ENCODE measurements at places on chromosomes 11 and 22.

- DNase-seq: no peak
Observed at GRCh38 chr11:108639146-108639545, 25.7 kb upstream of the DDX10 start.

GRCh38 chr11:18280438-18281045 lies 14.5 kb downstream of the SAA1 start:
- no peak for DNase-seq

GRCh38 chr11:125284245-125284850 lies 119.8 kb downstream of the PKNOX2 start:
- DNase-seq: no peak

GRCh38 chr11:11387207-11387606 lies 34.2 kb upstream of the CSNK2A3 start:
- DNase-seq: no peak

GRCh38 chr11:96315476-96315875 lies 27.5 kb downstream of the MAML2 start:
- no peak for DNase-seq

DNA sequence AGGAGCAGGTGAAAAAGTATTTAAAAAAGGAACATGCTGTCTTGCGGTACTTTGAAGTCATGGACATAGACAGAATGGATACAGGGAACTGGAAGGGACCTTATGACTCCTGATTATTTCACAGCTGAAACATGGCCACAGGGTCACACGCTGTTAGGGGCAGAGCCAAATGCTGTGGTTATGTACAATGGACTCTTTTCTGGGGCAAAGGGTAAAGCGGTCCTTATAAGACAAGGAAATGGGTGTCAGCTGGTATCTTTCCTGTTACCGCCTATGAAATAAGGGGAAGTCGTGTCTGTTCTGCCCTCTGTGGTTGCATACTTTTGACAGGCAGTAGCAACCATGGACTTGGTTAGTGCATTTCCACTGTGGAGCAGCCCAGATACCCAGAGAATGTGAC lies 12.8 kb upstream of the ST14 start:
- peak; percentile 51 for DNase-seq

- DNase-seq: no peak
Observed at GRCh38 chr11:123547180-123547579, 107.2 kb downstream of the SCN3B start.

DNA sequence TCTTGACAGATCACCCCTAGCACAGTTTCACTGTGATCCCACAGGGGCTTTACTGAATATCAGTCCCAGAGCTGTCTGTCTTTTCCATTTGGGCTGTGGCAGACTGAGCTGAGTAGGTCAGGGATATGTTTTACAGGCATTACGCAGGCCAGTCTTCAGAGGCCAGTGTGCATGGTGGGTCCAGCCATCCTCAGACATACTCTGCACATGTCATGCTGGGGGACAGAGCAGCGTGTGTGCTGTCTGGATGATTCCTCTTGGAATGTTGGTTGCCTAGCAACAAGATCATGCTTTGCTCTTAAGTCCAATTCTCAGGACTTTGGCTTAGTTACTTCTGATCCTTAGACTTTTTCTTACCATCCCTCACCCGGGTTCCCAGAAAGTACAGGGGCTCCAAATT lies 736.5 kb downstream of the DLG2 start:
- DNase-seq: no peak

- peak; percentile 28 for DNase-seq
Observed at GRCh38 chr22:18987765-18988164, 51.7 kb upstream of the PRODH start.

- DNase-seq: no peak
Observed at GRCh38 chr11:94638902-94639373, 71.8 kb downstream of the PIWIL4 start.

- no peak for DNase-seq
Observed at GRCh38 chr22:17938484-17938924, 85.9 kb downstream of the MICAL3 start.

DNA sequence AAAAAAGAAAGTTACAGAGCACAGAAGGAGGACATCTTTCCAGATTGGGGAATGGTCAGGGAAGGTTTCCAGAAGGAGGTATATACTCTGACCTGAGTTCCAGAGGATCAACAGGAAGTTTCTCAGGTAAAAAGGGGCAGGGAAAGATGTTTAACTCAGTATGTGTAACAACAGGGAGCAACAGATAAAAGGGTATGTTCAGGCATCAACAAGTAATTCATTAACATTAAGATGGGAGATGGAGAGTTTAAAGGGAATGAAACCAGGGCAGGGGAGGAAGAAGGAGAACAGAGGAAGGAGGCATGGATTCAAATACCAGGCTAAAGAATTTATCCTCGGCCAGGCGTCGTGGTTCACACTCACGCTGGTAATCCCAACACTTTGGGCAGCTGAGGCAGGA lies 2.5 kb upstream of the DENND5A start:
- DNase-seq: no peak

DNA sequence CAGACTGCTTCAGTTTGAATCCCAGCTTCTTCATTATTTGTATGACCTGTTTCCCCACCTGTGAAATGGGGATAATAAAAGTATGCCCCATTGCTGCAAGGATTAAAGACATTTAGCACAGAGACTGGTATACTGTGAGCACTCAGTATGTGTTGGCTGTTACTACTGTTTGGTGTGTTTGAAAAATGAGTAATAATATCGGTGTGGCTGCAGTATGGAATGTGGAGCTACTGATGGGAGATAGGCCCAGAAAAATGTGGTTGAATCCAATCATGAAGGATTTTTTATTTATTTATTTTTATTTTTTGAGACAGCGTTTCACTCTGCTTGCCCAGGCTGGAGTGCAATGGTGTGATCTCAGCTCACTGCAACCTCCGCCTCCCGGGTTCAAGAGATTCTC lies 9.1 kb upstream of the C1QTNF4 start:
- no peak for DNase-seq

GRCh38 chr11:101444164-101444563 lies 139.6 kb downstream of the TRPC6 start:
- peak; percentile 7 for DNase-seq

- no peak for DNase-seq
Observed at GRCh38 chr22:27636716-27637508, 164.6 kb downstream of the MN1 start.

DNA sequence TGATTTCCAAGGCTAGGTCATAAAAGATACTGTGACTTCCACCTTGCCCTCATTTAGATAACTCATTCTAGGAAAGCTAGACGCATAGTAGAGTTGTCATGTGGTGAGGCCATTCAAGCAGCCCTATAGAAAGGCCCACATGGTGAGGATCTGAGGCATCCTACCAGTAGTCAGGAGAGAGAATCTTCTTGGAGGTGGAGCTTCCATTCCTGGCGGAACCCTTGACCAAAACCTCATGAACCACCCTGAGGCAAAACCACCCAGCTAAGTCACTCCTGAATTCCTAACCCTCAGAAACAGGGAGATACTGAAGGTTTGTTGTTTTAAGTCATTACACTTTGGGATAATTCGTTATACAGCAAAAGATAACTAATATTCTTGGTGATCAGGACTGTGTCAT lies 2.9 kb upstream of the HDHD5 start:
- no peak for DNase-seq

DNA sequence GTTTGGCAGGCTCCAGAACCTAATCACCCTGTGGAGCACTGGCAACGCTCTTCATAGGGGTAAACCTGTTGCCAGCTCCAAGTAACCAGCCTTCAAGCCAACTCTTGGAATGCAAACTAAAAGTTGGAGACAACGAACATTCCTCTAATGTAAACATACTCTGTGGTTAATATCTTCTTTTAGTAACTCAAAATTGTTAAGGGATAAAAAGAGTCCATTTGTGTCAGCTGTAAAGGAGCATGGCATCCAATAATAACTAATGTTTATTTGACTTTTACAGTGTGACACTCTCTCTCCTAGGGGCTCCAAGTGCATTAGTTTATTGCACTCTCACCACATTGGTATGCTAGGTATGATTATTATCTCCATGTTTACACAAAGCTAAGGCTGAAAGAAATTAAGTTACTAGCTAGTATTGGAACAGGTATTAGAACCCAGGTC lies 31.0 kb upstream of the AMOTL1 start:
- no peak for DNase-seq

- DNase-seq: no peak
Observed at GRCh38 chr11:47332303-47332711, 20.2 kb downstream of the MYBPC3 start.

GRCh38 chr11:122375687-122376399 lies 259.8 kb upstream of the BLID start:
- DNase-seq: no peak

- DNase-seq: peak; percentile 86
Observed at GRCh38 chr22:39932918-39933649, 27.1 kb upstream of the TMA7B start.

- peak; percentile 40 for DNase-seq
Observed at GRCh38 chr11:14443638-14444037, 56.0 kb downstream of the COPB1 start.

DNA sequence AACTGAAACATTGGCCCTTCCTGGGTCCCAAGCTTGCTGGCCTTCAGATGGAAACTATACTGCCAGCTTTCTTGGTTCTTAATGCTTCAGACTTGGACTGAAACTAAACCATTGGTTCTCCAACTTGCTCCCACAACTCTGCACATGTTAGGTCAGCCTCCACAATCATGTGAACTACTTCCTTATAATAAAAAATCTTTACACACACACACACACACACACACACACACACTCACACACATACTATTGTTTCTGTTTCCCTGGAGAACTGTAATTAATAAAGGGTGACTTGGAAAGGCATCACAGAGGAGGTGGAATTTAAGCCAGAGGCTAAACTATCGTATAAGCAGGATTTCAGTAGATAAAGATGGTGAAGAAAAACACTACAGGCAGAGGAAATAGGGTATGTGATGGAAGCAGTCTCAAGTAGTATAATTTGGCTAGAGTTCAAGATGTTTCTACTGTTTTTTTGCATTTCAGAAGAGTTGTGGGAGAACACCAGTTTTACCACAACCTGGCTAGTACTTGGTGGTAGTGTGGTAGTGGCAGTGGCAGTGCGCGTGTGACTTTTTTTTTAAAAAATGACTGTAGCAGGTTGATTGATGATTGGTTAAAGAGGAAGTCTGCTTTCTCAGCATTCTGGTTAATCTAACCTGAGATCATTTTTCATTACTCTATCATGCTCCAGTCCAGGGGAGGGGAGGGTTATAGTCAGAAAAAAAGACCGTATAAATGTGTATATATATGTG lies 70.1 kb downstream of the PDE3B start:
- no peak for DNase-seq

- DNase-seq: no peak
Observed at GRCh38 chr11:64361659-64362058, 2.7 kb downstream of the RPS6KA4 start.

- no peak for DNase-seq
Observed at GRCh38 chr11:69054397-69055211, 5.9 kb downstream of the TPCN2 start.

- DNase-seq: no peak
Observed at GRCh38 chr11:123286761-123287160, 91.7 kb upstream of the CLMP start.

DNA sequence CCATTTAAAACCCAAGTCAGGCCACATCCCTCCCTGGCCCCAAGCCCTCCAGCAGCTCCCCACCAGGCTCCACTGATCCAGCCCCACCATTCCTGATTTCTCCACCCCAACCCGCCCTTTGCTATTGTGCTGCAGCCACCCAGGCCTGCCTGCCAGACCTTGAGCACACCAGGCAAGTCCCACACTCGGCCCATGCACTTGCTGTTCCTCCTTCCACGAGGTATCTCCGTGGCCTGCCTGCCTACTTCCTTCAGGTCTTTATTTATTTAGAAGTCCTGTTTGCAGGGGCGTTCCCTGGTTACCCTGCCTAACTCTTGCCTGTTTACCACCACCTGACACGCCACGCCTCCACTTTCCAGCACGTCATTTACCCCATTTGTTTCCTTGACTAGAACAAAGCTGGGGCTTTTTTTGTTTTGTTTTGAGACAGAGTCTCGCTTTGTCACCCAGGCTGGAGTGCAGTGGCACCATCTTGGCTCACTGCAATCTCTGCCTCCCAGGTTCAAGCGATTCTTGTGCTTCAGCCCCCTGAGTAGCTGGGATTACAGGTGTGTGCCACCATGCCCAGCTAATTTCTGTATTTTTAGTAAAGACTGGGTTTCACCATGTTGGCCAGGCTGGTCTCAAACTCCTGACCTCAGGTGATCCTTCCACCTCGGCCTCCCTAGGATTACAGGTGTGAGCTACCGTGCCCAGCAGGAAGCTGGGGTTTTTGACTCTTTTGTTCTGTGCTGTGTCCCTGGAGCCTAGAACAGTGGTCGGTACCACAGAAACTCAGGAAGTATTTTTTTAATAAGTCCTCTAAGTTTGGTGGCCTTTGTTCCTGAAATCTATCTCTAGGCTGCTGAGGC lies 6.7 kb downstream of the CENPM start:
- DNase-seq: peak; percentile 37

DNA sequence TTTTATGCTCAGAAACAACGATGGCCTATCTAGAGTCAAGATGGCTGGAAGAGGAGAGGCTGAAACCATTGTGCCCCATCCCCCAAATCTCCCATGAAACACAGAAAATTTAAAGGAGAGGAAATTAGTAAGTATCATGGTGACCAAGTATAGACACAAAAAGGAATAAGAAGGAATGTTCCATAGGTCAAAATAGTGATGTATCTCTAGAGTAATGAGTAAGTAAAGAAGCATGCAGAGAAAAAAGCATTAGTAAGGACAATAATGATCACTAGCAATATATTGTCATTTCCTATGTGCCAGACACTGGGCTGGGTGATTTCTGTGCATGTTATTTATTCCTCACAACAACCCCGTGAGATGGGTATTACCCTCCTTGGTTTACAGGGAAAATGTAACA lies 2.6 kb upstream of the SLC22A24 start:
- DNase-seq: no peak

DNA sequence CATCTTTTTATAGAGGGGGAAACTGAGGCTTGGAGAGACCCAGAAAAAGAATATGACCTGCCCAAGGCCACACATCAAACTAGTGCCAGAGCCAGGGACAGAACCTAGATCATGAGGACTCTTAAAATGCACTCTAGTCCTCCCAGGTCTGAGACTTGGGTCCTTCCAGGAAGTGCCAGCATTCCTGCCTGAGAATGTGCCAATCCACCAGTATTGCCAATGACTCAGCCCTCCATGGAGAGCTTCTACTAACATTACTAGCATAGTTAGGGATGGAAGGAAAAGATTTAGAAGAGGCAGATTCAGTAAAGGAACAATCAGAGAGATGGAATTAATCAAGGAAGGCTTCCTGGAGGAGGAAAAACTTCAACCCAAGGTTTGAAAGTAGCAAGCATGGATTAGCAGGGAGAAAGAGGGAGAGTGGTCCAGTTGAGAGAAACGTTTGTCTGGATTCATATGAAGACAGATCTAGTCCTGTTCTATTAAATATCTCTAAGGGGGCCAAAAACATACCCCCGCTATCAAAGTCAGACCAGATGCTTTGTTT lies 20.1 kb upstream of the SMIM35 start:
- no peak for DNase-seq

DNA sequence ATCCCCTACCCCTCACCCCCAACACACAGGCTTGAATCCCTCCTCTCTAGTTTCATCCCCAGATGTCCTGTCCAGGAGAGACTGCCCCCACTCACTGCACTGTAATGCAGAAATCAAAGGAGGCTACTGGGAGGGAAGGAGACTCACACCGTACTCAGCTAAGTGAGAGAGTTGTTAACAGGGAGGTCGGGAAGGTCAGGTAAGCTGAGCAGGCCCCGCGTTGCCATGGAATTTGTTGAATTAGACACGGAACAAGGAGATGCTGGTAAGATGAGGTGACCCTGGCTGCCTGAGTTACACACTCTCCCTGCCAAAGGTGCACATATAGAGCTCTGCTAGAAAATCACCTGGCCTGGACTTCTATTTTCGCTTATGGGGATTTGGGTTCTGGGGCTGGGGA lies 197.9 kb downstream of the NXPE2 start:
- no peak for DNase-seq

All from hematopoietic multipotent progenitor cell treated with erythropoietin and hydrocortisone succinate and interleukin-3 and kit ligand, for 8 days (in vitro differentiated cells).